ENCODE measurements at places on chromosomes 12 and 14.
A peak's percentile ranks its signal among the peaks of the same experiment; 100 is the strongest.

- no peak for DNase-seq
Measured at GRCh38 chr12:104568935-104569334, 112.2 kb downstream of the CHST11 start.

GRCh38 chr14:70812124-70812818 is 3.0 kb upstream of the MAP3K9 start:
- no peak for DNase-seq

DNA sequence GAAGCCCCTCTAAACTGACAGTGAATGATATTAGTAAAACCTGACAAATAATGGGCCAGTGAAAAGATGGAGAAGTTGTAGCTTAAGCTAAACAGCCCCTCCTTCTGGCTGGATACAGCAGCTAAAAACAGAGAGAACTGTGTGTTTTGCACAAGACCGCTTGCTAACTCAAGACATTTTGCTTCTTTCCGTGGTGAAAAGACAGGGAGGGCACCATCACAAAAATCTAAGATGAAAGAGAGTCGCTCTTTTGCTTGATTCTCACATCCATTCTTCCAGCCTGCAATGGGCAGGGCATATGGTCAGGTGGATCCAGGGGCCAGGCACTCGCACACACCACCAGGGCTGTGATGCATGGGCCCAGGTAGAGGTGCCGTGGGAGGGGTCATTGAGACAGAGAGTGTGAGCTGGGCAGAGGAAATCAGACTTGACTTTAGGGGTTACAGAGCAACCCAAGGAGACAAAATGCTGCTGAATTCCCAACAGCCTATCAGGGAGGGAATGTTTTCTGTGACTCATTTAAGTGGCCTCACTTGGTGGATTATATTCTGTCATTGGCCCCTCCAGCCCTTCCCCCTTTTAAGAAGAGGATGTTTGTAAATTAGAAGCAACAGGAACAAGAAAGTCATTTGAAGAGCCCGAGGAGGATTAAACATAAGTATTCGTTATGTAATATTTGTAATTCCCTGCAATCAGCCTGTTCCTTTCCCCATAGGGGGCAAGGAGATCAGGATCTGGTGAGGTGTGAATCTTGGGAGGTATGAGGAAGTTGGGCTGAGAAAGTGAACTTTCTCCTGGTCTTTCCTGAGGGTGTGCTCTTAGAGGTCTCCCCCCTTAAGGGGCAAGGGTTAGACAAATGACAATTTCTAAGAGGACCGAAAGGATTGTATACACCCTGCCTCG is 12.3 kb downstream of the EMP1 start:
- DNase-seq, result peak; percentile 75

- DNase-seq, result no peak
Measured at GRCh38 chr12:55642267-55642666, 5.6 kb downstream of the OR10P1 start.

DNA sequence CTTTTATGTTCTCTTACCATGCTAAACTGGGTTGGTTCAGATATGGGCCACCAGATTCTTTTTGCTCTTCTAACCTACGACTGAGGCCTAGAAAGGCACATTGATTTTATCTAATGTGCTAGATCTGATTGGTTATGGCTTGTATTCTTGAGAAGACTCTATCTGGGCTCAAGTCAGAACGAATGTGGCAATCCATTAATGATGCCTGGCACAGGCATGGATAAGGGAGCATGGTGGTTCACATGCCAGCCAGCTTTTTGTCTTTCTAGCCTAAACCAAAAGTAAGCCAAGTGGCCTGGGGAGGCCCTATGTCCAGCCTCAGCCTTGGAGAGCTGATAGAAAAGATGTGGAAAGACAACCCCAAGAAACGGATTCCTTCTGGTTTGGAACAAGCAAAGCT is 82.7 kb downstream of the KNTC1 start:
- DNase-seq, result no peak

- DNase-seq, result peak; percentile 33
Measured at GRCh38 chr14:26394150-26394810, 203.6 kb downstream of the NOVA1 start.

DNA sequence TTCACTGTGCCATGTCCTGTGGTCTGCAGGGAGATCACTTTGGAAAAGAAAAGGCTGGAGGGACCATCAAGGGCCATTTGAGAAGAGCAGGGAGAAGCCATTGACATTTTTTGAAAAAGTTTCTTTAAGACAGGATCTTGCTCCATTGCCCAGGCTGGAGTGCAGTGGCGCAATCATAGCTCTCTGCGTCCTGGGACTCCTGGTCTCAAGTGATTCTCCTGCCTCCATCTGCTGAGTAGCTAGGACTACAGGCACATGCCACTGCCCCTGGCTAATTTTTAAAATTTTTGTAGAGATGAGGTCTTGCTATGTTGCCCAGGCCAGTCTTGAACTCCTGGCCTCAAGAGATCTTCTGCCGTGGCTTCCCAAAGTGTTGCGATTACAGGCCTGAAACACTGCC is 32.3 kb downstream of the PTHLH start:
- DNase-seq, result no peak

- peak; percentile 73 for DNase-seq
Measured at GRCh38 chr12:51980051-51980808, 26.5 kb upstream of the TAMALIN start.
